ENCODE measurements at places on chromosomes 13 and 19.

DNA sequence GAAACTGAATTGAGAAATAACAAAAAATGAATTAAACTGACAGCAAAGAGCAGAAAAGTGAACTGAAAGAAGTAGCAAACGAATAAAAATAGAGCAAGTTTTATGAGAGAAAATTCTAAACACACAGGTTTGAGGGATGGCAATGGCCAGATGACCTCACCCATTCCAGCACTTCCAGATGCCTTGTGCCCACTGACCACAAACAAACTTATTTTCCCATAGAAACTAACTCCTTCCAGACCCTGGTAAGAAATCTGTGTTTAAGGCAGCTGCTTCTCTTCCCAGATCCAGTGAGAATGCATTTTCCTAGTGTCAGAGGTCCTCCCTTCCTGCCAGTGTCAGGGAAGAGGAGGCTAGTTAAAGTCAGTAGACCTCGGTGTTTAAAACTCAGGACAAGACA, 51.7 kb downstream of the RXFP2 start:
- no peak for DNase-seq

- DNase-seq = no peak
Measured at GRCh38 chr19:19502808-19503602, 12.3 kb downstream of the TSSK6 start.

DNA sequence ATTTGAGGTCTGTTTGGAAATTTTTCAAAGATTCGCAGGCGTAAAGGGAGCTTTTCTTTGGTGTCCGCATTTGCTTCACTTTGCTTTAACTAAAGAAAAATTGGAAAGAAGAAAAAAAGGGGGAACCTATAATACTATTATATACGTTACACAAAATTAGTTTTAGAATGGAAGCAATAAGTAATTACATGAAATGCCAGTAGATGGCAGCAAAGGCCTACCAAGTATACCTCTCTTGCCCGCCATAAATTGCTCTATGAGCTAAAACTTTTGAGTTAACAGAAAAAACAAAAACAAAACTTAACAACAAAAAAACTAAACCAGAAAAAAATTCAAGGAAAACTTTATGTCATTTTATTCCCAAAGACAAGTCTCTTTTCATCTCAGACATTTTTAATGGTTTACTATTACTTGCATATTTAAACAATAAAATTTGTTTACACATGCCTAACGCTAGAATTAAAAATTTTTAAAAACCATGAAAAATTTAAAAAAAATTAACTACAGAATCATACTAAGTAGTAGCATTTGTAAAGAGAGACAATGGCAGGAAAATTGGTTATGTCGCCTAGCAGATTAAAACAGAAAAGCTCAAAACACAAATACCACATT, 271.4 kb downstream of the NALCN start:
- DNase-seq = no peak

DNA sequence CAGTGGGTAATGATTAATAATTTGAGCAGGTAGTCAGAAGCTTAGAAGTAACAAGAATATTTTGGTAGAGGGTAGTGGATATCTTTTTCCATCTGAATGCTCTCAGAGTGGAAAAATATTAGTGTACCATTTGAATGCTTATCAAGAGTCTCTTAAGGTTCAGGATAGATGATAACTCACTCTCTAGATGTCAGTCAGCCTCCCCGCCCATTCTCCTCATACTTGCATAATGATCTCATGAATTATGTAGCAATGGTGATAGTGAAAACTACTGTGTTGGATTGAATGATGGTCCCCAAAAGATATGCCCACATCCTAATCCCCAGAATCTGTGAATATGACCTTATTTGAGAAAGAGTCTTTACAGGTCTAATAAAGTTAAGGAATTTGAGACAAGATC, 132.7 kb upstream of the KLF12 start:
- no peak for DNase-seq

DNA sequence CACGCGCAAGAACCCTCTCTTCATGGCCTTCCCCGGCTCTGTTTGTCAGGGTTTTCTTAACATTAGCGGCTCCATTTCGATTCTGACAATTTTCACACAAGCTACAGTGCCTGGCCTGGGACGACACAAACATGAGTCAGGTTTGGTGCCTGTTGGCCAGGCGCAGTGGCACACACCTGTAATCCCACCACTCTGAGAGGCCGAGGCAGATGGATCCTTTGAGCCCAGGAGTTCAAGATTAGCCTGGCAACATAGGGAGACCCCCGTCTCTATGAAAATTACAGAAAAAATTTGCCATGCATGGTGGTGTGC, 1.9 kb upstream of the RAB20 start:
- no peak for DNase-seq

- DNase-seq = no peak
Measured at GRCh38 chr19:31504221-31504620, 155.0 kb upstream of the TSHZ3 start.

GRCh38 chr13:79870123-79870522, 389.2 kb downstream of the NDFIP2 start:
- no peak for DNase-seq
